ENCODE measurements at places on chromosomes 4 and X.
A peak's percentile ranks its signal among the peaks of the same experiment; 100 is the strongest.

DNA sequence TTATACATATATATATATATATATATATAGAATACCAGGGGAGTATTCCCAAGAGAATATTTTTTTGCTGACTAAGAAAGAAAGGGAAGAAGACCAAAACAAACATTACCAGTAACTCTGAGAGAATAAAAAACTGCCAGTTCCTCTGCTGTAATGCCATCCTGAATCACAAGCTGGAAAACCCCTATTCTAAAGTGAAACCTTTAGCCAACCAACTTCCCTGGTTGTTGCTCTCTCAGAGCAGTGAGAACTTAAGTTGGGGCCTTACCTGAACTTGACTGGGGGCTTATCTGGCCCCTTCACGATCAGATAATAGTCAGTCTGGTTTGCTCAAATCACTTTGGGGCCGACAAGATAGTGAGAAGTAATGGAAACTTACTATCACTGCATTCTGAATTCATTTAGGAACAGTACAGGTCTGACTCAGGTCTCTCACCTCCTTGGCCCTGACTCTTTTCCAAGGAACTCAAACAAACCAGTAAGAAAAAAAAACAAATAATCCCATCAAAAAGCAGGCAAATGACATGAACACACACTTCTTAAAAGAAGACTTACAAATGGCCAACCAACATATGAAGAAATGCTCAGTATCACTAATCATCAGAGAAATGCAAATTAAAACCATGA lies 62.5 kb downstream of the CD40LG start:
- DNase-seq, result no peak

- DNase-seq, result no peak
These were observed 323.9 kb upstream of the CXXC4 start for GRCh38 chr4:104818579-104818978.

- no peak for DNase-seq
These were observed 145.4 kb upstream of the PLAC1 start for GRCh38 chrX:134803551-134804183.

- DNase-seq, result no peak
These were observed 208.9 kb upstream of the SLIT2 start for GRCh38 chr4:20042769-20043168.

- no peak for DNase-seq
These were observed 50.8 kb downstream of the HTRA3 start for GRCh38 chr4:8320386-8320750.

- no peak for DNase-seq
These were observed 37.9 kb downstream of the RELL1 start for GRCh38 chr4:37648084-37648817.

- DNase-seq, result no peak
These were observed 402.9 kb downstream of the PCDH18 start for GRCh38 chr4:137129441-137129840.

DNA sequence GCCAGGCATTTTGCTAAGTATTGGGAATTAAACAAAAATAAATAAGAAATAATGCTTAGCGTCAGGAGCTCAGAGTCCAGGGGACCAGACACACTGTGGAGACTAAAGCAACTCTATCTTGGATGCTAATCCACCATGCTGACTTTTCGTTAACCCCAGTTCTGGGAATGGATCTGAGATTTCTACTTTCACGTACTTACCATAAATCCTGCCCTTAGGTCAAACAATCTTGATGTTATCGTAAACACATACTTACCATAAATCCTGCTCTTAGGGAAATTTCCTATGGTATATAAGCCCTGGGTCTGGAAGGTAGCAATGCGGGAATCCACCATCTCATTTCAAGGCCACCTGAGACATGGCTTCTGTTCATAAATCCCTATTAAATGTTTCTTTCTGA lies 204.5 kb upstream of the IGFBP7 start:
- no peak for DNase-seq

- DNase-seq, result no peak
These were observed 21.5 kb downstream of the CCSER1 start for GRCh38 chr4:90148574-90149148.

DNA sequence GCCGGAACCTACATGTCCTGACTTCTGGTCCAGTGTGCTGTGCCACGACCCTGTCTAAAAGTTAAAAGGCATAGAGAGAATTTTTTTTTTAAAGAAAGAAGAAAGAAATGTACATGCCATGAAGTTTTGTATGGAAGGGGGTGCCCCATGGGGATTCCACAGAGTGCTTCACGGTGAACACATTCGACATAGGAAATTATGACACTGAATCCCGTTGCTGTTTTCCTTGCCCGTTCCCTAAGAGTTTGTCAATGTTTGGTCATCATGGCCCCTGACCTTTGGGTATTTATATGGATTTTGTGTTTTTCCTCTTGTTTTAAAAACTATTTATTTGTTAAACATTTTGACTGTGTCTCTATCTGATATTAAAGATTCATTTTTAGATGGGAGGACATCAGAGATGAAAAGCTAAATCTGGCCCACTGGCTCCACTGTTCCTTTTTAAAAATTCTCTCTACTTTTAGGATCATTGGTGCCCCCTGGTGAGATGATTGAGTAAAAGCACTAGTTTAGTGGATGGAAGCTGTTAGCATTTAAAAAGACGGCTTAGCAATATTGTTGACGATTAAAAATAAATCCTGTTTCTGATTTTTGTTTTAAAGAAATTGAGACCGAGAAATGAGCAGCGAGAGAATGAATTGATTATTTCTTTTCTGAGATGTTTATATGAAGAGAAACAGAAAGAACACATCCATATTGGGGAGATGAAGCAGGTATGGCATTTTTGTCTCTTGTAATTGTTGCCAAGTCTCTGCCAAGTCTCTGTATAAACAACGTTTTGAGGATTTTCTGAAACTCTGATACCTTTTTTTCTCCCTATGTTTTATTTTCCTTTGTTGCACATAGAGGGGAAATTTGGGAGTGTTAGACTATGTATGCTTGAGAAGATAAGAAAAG lies 75.0 kb downstream of the PTTG2 start:
- peak; percentile 28 for DNase-seq

GRCh38 chr4:150939530-150939929 lies 75.6 kb downstream of the LRBA start:
- no peak for DNase-seq

DNA sequence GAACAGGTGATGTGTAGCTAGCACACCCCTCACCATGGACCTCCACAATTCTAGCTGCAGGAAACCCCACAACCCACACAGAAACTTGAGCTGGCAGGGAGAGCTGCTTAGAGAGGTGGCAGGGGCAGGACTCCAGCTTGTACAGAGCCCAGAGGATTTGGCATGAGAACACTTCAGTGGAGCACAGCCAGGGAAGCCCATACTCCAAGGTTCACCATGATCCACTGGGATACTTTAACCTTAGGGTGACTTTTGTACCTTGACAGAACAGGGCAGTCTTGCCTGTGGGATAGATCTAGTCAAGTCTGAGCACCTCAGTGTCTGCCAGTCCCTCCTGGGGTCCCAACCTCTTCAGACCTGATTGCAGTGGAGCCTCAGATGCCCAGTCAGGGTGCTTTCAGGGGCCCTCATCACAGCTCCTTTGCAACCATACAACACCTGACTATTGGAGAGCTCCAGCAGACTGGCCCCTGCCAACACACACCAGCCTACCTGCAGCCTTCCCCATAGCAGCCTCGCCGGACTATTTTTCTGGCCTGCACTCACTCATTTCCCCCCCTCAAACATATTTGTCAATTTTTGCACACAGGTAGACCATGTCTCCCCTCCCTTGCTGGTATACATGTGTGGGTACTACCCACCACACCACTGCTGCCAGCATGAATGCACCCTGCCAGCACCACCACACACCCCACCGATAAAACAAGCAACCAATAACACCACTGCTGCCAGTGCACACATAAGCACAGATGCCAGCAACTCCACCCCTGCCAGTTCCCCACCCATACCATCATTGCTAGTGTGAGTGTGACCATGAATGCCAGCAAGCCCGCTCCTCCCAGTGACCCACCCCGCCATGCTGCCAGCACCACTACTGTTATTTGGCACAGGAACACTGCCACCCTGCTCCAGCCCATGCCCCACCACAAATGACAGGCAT lies 56.0 kb upstream of the CDX4 start:
- DNase-seq, result no peak

- no peak for DNase-seq
These were observed 683.8 kb upstream of the PABPC4L start for GRCh38 chr4:134885436-134885835.

DNA sequence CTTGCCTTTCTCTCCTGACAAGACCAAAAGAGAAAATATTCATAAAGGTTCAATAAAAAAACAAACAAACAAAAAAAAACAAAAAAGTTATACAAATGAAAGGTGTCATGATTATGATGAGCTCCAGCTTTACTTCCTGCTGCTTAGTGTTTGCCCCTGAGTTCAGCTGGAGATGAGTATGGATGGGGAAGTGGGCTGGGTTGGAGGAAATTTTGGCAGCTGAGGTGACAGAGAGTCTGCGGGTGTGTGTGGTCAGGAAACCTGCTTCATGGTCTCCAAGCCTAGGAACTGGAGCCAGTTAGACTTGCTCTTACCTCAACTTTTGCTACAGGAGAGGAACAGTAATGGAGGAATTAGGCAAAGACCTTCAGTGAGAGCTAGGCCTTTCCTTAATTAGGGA lies 4.3 kb upstream of the CYSLTR1 start:
- no peak for DNase-seq

DNA sequence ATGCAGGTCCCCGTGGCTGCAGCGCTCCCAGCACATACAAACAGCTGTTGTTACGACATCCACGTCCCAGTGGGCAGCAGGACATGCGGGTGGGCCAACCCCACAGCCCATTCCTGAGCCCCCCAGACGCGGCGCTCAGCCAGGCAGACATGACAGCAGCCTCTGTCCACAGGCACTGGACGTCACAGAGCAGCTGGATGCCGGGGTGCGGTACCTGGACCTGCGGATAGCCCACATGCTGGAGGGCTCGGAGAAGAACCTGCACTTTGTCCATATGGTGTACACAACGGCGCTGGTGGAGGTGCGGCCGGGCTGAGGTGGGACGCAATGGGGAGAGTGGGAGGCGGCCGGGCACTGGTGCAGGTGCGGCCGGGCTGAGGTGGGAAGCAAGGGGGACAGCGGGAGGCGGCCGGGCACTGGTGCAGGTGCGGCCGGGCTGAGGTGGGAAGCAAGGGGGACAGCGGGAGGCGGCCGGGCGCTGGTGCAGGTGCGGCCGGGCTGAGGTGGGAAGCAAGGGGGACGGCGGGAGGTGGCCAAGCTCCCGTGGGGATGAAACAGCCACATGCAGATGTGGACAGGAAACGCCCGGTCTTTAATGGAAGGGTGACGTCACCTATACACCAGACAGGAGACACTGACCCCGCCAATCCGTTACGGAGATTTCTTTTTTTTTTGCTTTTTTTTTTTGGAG lies 9.4 kb downstream of the PLCXD1 start:
- no peak for DNase-seq

DNA sequence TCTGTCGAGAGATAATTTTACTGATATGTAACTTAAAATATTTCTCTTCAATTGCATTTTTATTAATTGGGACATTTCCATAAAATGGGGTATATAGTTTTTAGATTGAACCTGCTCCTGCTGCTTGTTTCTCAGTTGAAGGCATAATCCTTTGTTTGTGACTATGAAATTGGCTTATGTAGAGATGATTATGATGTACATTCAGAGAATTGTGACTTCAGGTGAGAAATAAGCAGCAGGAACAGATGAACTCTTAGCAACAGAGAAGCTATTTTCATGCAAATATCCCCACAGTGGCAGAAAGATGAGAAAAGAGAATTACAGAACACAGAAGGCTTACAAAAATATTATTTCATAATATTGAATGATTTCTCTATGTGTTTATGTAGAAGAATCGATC lies 1499.5 kb upstream of the ADGRL3 start:
- DNase-seq, result no peak

- DNase-seq, result no peak
These were observed 54.3 kb downstream of the GPRIN3 start for GRCh38 chr4:89253311-89253710.

DNA sequence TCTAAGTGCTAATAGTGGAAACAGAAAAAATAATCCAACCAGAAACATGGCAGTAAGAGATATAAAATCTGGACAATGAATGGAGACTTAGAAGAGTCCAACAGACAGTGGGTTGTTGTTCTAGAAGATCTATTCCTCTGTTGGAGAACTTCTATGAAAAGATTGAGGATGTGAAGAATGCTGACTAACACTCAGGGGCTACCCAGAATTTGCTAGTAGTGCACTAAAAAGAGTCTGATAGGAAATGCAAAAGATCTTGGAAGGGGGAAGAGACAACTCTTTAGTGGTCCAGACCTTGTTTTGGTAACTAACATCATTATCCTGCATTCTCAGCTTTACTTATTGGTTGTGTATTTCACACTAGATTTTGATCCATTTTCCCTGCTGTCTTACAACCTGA lies 77.9 kb downstream of the SMARCA1 start:
- no peak for DNase-seq

GRCh38 chr4:85557016-85557901 lies 82.3 kb downstream of the ARHGAP24 start:
- no peak for DNase-seq

DNA sequence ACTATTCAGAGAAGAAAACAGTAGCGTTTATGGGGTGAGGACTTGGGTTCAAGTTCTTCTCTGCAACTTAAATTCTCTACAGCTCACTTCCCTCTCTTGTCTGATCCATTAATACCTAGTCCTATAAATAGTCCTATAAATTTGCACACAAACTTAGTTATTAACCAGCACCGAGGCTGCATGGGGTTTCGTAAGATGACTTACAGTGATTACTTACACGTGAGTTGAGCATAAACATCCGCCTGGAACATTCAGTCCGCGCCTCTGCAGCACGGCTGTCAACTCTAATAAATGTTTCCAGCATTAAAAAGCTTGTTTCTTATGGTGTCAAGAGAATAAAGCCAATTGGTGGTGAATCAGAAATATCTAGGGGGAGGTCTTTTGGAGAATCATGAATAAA lies 103.0 kb upstream of the ENPP6 start:
- DNase-seq, result no peak

GRCh38 chr4:11428899-11429698 lies 405 bp upstream of the HS3ST1 start:
- peak; percentile 86 for DNase-seq

DNA sequence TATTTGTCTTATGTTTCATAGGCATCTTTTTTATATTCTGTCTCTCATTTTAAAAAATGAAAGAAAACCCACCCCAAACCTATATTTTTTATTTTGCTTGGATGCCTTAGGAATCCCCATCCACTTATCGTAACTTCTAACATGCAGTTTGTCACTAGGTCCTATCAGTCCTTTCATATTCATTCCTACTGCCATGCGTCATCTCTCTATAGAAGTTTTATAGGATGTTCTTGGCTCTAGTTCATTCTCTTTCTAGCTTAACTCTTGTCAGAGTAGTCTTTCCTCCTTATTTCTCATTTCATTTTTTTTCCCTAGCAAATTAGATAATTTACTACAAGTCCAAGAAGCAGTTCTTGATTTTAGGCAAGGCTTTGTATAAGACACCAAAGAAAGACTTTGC lies 92.7 kb downstream of the LARP1B start:
- DNase-seq, result no peak

- no peak for DNase-seq
These were observed 185.0 kb upstream of the GPRIN3 start for GRCh38 chr4:89492581-89493071.

DNA sequence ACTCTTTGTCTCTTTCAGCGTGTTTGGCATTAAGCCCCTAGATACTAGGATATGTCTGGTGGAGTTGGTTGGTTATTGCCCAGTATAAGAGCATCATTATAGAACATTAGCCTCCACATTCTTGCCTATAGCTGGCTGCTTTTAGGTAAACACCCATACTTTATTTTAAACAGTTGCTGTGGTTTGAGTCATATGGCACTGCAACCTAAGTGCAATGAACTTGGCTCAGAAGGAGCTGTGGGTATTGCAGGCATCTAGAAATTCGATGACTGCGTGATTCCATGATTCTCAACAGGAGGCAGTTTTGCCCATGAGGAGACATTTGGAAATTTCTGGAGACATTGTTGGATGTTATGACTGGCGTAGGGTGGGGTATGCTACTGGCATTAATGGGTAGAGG lies 49.5 kb downstream of the DCLK2 start:
- no peak for DNase-seq
